HT1080 (cell line): ENCODE measurements at places on chromosomes 5 and 9.

DNA sequence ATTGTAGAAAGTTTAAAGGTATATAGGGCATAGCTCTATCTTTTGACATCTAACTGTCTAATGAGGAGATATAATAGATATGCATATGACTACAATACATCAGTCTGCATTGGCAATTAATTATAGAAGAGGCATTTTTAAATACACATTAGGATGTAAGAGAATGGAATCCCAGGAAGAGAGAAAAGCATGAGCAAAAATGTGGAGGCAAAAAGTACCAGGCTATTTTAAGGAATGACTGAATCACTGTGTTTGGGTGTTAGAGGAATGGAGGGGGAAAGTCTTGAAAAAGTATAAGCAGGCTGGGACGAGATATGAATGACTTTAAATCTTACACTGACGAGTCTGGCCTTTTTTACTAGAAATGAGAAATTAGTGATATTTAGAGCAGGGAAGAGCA, 138.4 kb upstream of the ZNF462 start:
- DNase-seq, result no peak

DNA sequence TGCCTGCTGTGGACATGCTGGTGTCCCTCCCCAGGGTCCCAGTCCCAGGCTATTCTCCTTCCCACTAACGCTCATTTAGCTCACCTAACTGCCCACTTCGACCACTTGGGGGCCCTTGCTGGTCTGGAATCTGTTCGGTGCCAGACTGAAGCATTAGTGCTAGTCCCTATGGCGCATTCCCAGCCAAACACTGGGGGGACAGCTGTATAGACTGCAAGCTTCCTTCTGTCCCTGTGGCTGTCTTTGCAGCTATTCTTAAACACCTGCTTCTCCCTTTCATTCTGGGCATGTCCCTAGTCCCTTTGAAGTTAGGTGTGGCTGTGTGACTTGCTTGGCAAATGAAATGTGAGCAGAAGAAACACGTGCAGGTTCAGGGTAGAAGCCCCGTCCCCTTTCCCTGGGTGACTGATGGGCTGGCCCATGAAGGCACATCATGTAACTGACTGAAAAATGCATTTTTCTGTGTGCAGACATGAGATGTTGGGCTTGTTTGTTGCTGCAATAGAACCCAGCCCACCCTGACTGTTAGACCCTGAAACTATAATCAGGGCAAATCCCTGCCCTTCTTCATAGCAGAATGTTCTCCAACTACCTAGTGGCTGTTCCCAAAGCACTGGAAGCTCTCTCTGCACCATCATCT, 134.4 kb downstream of the BARX1 start:
- DNase-seq, result no peak

- no peak for DNase-seq
Observed at GRCh38 chr5:168578538-168579487, at the start of gene PANK3. Gene PANK3, minus strand, starts transcription at chr5:168579368. Its CDS starts 85 bp downstream, at chr5:168579283.

DNA sequence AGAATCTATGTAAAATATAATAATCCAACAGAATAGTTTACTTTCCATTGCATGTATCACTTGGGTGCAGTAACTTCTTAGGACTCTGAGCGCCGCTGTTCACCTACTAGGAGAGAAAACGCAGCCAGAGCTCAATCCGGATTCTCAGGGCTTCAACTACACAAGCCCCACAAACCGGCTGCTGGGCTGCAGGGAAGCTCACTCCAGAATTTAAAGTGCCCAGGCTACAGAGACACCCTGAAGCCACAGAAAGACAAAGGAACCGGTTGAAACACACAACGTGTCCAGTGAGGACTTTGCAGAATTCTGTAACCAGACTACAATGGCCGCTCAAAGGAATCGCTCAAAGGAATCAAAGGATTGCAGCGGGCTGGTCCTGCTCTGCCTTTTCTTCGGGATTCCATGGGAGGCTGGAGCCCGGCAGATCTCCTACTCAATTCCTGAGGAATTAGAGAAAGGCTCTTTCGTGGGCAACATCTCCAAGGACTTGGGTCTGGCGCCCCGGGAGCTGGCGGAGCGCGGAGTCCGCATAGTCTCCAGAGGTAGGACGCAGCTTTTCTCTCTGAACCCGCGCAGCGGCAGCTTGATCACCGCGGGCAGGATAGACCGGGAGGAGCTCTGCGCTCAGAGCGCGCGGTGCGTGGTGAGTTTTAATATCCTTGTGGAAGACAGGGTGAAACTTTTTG, at the start of gene PCDHGA10:
PCDHGA10 (plus strand) TSS at position 134 of the 686 bp plus-strand sequence; CDS start at position 323, 189 bp downstream.
- DNase-seq, result peak; percentile 51

DNA sequence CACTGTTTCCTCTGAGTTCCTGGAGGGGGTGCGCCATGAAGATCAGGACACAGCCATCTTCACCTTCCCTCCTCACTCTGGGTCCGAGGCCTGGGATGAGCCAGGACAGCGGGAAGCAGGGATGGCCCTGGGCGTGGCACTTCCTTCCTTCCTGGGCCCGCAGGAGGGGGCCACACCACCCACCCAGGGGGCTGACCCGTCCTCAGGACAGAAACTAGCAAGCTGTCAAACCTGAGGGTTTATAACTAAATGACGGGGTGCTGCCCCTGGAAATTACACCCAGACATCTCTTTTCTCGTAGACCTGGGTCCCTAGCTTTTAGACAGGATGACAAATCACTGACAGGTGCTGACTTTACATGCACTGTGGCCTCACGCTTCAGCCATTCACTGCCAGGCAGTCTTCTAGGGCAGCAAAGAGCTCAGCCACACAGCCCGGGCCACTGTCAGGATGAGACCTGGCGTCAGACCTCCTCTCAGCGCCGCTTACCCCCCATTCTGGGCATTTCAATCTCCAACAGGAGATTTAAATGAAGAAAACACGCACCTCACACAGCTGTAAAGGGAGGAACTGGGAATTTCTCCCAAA, 8.1 kb downstream of the FCN2 start:
- no peak for DNase-seq

GRCh38 chr9:35618854-35619799, 914 bp upstream of the CD72 start:
- peak; percentile 15 for DNase-seq

GRCh38 chr9:129576546-129577543, 44.1 kb downstream of the C9orf50 start:
- DNase-seq, result peak; percentile 56
